ENCODE measurements at places on chromosomes 4 and X. TPM values are rescaled to one million over a fixed set of nuclear protein-coding genes. Genes with fewer than 3 reads are reported as not detected.

DNA sequence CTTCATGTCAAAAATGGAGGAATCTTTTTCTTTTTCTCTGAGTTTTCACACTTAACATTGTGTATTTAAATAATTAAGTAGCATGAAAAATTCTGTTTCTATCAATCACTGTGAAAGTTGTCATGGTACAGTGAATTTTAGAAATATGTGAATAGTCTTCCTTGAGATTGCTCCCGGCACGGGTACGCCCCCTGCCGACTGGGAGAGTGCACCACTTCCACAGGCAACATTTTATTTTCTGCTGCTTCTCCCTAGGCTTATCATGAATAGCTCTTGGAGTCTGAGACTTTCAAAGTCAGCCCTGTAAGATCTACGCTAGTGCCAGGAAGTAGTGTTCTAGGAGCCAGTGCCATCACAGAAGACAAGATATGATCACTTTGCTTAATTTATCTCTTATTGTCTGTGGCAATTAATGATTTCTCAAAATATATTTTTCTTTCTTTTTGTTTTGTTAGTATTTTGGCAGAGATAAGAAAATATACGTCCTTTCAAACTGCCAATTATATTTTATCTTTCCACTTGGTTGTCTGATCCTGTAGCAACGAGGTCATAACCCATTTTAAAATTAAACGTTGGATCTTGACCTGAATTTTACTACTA, 763.8 kb upstream of the AADAT start:
- peak; percentile 33 for DNase-seq
- H3K4me1 ChIP-seq, result no peaks in the 10 kb centered on the region
- no peaks in the 10 kb centered on the region for H3K36me3 ChIP-seq
- no peak overlapping the region for H3K27ac ChIP-seq

Gene SSX2
- total RNA-seq, result not detected

- no peaks in the 10 kb centered on the region for H3K27me3 ChIP-seq
- no peak overlapping the region for H3K4me3 ChIP-seq
- H3K27ac ChIP-seq, result no peak overlapping the region
Measured at GRCh38 chr4:13432453-13432852, 51.7 kb downstream of the RAB28 start.

DNA sequence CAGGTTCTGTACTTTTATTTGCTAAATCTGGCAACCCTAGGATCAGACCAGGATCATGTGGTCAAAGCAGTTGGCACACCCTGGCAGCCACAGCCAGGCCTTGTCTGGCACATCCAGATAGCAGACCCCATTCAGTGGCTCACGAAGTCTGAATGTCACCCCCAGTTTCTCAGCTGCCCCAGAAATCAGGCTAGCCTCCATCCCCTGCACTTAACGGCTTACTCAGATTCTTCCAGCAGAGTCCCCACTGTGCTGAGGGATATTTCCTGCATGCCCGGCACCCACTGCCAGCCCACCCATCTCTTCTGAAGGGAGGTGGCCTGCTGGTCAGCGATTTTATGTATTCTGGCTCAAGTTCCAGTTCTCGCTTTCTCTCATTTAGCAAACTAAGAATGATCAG, 4.7 kb upstream of the AWAT2 start:
- no peaks in the 10 kb centered on the region for H3K27me3 ChIP-seq
- no peaks in the 10 kb centered on the region for H3K36me3 ChIP-seq
- no peak for DNase-seq
- no peaks in the 10 kb centered on the region for H3K4me1 ChIP-seq
- no peak overlapping the region for H3K4me3 ChIP-seq
- H3K27ac ChIP-seq, result no peak overlapping the region

- H3K27me3 ChIP-seq, result no peaks in the 10 kb centered on the region
- peaks cover 2% of the 10 kb centered on the region for H3K36me3 ChIP-seq
- peaks cover 3% of the 10 kb centered on the region for H3K4me1 ChIP-seq
- no peak overlapping the region for H3K4me3 ChIP-seq
- DNase-seq, result no peak
Measured at GRCh38 chrX:119406776-119407175, 7.6 kb downstream of the SLC25A43 start.

Gene TRIML2
- total RNA-seq, result not detected

DNA sequence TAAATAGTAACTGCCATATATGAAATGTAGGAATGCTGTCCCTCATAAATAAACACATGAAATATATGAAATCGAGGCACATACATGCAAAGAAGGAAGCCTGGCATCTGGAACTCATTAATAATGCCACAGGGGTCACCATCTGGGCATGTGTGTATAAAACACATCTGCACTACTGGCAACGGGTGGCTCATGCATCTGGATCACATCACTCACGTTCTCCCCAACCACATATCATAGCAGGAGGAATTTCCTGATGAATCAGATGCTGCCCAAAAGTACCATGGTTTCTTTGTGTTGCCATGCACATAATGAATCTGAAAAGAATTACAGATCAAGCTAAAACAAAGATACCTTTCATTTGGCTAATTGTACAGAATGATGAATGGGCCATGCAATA, 28.6 kb downstream of the RNF175 start:
- H3K27me3 ChIP-seq, result no peaks in the 10 kb centered on the region
- H3K36me3 ChIP-seq, result no peaks in the 10 kb centered on the region
- H3K4me1 ChIP-seq, result peaks cover 4% of the 10 kb centered on the region
- no peak overlapping the region for H3K27ac ChIP-seq

Gene SSX4B
- total RNA-seq, result not detected

Gene STAP1
- 5.9 TPM for total RNA-seq

DNA sequence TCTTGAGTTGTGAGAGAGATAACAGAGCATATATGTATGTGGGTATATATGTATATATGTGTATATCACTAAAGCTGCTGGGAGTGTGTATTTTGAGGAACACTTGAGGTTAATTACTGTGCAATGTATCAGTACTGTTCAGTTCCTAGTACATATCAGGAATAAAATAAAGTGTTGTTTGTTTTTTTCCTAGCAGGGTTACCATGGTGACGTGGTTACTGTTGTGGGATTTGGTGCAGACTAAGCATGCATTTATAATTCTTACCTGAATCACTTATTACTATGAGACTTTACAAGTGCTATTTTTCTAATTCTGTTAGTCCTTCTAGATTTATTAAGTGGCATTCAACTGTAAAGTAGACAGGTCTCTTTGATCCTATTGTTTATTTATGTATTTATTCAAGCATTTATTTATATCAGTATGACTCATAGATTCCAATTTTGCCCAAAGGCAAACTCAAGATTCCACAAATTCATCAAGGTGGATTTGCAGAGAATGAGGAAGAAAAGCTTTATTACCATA, 26.9 kb upstream of the BEX4 start:
- no peak overlapping the region for H3K4me3 ChIP-seq
- no peaks in the 10 kb centered on the region for H3K36me3 ChIP-seq
- no peak for DNase-seq
